ENCODE measurements at places on chromosomes 7 and 10. TPM values are rescaled to one million over a fixed set of nuclear protein-coding genes. Genes with fewer than 3 reads are reported as not detected.
A peak's percentile ranks its signal among the peaks of the same experiment; 100 is the strongest.

- no peak for DNase-seq
Observed at GRCh38 chr7:112821345-112821744, 31.2 kb upstream of the TMEM168 start.

DNA sequence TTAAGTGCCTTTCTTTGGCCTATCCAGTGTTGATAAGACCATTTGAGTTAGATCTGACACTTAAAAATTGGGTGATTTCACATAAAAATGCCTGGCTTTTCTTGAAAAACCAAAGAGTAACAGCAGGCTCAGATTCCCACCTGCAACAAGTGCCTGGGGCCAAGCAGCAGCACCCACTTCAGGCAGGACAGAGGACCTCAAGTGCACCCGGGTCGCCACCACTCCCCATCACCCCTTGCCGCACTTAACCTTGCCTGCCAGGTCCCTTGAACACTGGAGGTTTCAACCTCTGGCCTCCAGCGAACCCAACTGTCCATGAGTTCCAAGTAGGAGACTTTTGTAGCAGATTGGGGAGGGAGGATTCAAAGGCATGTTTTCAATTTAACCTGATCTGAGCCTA, 30.8 kb downstream of the PDIA4 start:
- DNase-seq = no peak

GRCh38 chr7:5708271-5708670, 73.2 kb downstream of the RNF216 start:
- no peak for DNase-seq

- no peak for DNase-seq
Observed at GRCh38 chr10:101291331-101292193, 62.3 kb upstream of the LBX1 start.

DNA sequence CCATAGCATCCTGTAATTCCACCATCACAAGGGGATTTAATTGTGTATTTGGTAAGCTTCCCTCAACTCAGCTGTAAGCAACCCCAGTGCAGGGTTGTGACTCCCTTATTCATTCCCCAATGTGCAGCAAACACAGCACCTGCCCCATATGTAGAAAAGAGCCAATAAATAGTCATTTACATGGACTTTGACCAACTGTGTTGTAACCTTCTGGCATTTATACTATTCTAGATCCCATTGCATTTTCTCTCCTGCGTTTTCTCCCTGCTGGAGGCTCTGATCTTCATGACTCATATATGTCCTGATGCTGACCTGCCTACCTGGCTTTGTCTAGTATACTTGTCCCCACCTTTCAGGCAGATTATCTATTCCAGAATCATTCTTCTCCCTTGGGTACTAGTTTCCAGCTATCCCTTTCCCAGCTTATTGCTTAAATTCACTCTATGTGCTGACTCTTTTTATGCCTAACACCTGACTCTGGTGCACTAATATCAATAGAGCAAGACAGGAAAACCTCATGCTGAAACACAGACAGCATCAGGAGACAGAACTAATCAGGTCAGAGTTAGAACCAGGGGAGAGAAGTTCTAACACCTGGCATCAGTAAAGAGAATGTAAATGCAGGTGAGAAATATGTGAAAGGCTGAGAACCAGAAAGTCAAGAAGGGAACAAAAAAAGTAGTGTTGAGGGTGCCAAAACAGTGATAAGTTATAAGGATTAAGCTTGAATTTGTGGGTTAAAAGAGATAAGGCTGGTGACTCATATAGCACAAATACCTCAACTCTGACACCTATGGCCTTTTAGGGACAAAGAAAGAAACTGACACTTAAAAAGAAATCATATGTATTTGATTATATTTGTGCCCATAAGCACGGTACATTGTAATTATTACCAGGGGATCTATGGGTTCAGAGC, 402.7 kb downstream of the IPMK start:
- no peak for DNase-seq

- DNase-seq = no peak
Observed at GRCh38 chr7:82428186-82428961, 15.2 kb downstream of the CACNA2D1 start.

GRCh38 chr10:110221721-110222261, 14.4 kb downstream of the MXI1 start:
- peak; percentile 78 for DNase-seq

- no peak for DNase-seq
Observed at GRCh38 chr7:90580051-90580450, 16.1 kb upstream of the CDK14 start.

- DNase-seq = no peak
Observed at GRCh38 chr10:13046851-13047528, 45.5 kb upstream of the CCDC3 start.

- DNase-seq = no peak
Observed at GRCh38 chr7:130292682-130293257, at the start of gene CPA4. CPA4 (plus strand) TSS chr7:130293161; CDS start chr7:130293181, 20 bp downstream.

- peak; percentile 66 for DNase-seq
Observed at GRCh38 chr10:110843031-110843430, 28.7 kb upstream of the PDCD4 start.

- DNase-seq = no peak
Observed at GRCh38 chr7:107609811-107610261, 29.8 kb downstream of the BCAP29 start.

- no peak for DNase-seq
Observed at GRCh38 chr10:68792115-68792514, 35.2 kb upstream of the STOX1 start.

DNA sequence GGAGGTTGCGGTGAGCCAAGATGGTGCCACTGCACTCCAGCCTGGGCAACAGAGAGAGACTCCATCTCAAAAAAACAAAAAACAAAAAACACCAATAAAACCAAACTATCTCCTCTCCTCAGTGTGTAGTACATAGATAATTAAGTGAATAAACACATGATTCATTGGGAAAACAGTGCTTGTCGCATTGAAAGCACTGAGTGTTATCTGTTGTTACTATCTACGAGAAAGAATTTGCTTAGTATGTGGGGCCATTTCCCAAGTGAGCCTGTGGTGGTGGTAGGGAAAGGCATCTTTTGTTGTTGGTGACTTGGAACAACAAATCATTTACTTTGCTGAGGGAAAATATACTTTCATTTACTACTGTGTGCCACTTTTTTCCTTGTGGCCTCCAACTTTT, 42.6 kb downstream of the RSBN1L start:
- DNase-seq = no peak

- no peak for DNase-seq
Observed at GRCh38 chr7:4025210-4025609, 656.9 kb upstream of the FOXK1 start.

- no peak for DNase-seq
Observed at GRCh38 chr10:102757323-102757722, 13.6 kb downstream of the WBP1L start.

GRCh38 chr10:652233-652632, 37.2 kb downstream of the DIP2C start:
- DNase-seq = no peak

DNA sequence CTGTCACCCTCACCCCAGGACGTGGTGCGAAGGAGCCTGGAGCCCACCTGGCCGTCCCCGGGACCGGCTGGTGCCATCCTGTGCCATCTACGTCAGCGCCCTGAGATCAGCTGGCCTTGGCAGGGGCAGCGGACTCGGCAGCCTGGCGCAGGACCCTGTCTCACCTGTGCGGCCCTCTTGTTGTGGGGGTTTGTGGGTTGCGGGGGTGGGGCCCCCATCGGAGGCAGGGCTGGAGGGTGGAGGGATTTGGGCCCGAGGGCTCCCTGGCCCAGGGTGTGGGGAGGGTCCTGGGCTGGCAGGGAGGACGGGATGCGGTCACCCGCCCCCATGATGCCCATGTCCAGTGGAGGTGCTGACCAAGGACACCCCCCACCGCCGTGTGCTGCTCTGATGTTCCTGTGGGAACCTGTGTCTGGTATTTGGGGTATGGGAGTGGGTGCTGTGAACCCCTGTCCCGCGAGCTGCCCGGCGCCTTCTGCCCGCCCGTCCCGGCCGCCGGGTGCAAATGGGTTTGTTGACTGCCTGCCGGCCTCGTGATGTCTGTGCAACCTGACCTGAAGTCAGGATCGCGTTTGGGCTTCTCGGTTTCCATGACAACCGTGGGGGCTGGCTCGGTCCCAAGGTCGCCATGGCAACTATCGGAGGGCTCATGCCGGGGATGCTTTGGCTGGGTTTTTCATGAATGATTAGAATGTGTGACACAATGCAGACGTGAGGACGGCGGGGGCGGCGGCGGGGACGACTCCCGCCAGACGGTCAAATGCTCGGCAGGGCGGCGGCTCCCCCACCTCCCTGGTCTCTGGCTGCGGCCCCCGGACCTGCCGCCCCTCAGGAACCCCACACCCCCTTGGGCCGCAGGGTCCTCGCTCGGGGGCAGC, 7.3 kb downstream of the MAFK start:
- no peak for DNase-seq

GRCh38 chr7:143511593-143512047, 33.9 kb downstream of the TAS2R41 start:
- no peak for DNase-seq

DNA sequence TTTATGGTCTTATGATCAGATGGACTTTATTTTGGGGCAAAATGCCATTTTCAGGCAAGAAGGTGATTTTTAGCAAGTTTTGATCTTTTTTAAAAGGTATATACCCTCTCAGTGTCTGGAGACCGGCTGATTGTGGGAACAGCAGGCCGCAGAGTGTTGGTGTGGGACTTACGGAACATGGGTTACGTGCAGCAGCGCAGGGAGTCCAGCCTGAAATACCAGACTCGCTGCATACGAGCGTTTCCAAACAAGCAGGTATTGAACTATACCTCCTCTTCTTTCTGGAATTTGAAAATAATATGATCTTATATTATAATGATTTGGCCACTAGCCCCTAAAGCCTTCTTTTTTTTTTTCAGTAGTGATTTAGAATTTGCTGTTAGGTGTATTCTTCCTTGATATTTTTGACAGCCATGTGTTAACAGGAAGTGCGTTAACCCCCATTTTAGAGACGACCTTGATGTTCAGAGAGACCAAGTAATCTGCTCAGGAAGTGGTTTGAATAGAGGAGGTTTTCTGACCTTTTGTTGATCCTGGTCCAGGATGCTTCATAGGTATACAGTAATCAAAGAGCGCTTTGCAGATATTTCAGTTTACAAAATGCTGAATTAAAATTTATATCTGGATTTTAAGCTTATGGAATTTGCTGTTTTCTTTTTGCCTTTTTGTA, 6.2 kb downstream of the BUB3 start:
- DNase-seq = no peak

DNA sequence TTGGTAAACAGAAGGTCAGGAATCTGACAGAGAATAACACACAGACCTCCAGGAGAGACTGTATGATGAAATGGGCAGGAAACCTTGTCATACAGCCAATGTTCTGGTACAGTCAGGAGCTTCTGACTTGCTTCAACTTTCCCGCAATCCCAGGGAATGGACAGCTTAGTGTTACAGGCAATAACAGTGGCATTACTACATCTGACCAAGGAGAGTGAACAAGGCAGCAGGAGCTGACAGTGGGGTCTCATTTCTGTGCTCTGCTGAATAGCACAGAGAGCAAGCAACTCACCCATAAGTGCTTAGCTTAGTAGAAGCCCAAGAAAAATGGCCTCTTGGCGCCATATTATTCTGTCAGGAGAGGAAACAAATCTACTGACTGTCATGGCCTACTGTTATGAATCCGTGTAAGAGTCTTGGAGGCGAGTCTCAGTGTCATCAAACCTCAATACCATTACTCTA, 186.2 kb upstream of the MTPN start:
- no peak for DNase-seq

- no peak for DNase-seq
Observed at GRCh38 chr7:121620206-121620605, 224.1 kb upstream of the FAM3C start.

- DNase-seq = no peak
Observed at GRCh38 chr10:117001144-117001543, 3.8 kb downstream of the SHTN1 start.

- DNase-seq = no peak
Observed at GRCh38 chr10:81944609-81945008, 69.6 kb downstream of the NRG3 start.

GRCh38 chr10:85888559-85888958, 478.0 kb downstream of the GRID1 start:
- no peak for DNase-seq

DNA sequence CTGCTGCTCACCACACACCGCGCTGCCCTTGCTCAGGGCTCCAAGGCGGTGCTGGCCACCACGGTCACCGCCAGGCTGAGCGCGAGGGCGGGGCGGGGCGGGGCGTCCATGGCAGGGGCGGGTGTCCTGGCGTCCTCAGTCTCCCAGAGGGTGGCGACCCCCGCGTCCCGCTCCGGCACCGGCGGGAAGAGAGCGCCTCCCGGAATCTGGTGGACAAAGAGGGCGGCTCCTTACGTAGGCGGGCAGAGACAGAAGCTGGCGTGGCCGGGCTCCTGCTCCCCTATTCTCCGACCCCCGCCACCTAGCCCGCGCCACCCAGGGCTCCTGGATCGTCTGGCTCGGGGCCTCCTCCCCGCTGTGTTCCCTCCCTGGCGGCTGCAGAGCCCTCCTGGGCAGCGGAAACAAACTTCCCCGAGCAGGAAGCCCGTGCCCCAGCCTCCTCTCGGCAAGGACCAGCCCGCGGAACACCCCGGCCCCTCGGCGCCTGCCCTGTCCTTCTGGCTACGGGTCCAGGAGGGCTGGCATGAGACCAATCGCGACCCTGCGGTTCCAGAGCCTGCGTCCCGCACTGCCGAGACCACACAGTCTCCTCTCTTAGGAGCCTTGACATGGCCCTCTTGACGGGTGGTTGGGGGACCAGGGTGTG, 133.8 kb upstream of the ZNF92 start:
- no peak for DNase-seq

DNA sequence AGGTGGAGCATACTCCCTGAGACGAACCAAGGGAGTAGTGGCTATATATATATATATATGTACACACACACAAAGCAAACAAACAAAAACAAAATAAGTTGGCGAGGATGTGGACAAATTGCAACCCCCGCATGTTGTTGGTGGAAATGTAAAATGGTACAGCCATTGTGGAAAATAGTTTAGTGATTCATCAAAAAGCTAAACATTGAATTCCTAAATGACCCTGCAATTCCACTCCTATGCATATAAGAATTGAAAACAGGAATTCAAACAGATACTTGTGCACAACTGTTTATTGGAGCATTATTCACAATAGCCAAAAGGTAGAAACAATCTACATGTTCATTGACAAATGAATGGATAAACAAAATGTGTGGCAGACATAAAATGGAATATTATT, 407.9 kb downstream of the KCNMA1 start:
- DNase-seq = no peak

LEP gene
- not detected for total RNA-seq

ADK gene
- total RNA-seq = 47.4 TPM

SEMA3C gene
- total RNA-seq = not detected

TWIST1 gene
- 5.6 TPM for total RNA-seq

PNLIPRP2 gene
- total RNA-seq = not detected

NUTM2E gene
- total RNA-seq = not detected

POU6F2 gene
- total RNA-seq = not detected

HYAL4 gene
- not detected for total RNA-seq

MKX gene
- total RNA-seq = not detected
